Activated naive CD4-positive, alpha-beta T cell (primary cell): ENCODE measurements at places on chromosomes 12 and 14.

GRCh38 chr12:132450418-132451171, 39.4 kb upstream of the FBRSL1 start:
- DNase-seq: no peak

GRCh38 chr12:100141666-100141997, 1.0 kb downstream of the BLTP3B start:
- DNase-seq: no peak

- DNase-seq: no peak
Observed at GRCh38 chr12:6323340-6323994, 13.0 kb downstream of the PLEKHG6 start.

GRCh38 chr12:96327889-96328288, 72.3 kb downstream of the CDK17 start:
- DNase-seq: no peak
